ENCODE measurements at places on chromosomes 3 and 15.

GRCh38 chr3:99678023-99678422, 39.6 kb downstream of the COL8A1 start:
- peak; percentile 45 for DNase-seq

GRCh38 chr15:22231603-22232002, 151.3 kb downstream of the OR4M2 start:
- peak; percentile 64 for DNase-seq

- DNase-seq, result no peak
These were observed 64.2 kb upstream of the MME start for GRCh38 chr3:155015776-155016436.

GRCh38 chr15:84946772-84947489, 34.7 kb upstream of the PDE8A start:
- DNase-seq, result no peak

GRCh38 chr3:126340943-126341754, 16.1 kb downstream of the KLF15 start:
- DNase-seq, result no peak

DNA sequence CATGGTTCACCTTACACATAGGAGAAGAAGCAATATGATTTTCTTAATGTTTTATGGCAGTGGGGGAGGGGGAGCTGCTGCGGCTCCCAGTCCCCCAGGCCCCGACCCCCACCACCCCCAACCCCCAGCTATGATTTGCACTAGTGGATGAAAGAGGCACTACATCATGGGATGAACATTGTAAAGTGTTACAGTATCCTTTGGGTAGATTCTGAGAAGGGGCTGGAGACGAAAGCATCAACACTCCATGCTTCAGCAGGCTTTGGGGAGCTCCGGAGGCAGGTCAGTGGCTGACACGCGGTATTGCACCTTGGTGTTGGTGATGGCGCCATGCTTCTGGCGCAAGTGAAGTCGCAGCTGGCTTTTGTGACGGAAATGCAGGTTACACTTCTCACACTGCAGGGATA, 19.9 kb upstream of the RTP2 start:
- no peak for DNase-seq

GRCh38 chr3:15241341-15241740, 35.3 kb downstream of the CAPN7 start:
- DNase-seq, result no peak

GRCh38 chr3:130529486-130530215, 12.7 kb downstream of the COL6A6 start:
- no peak for DNase-seq

- DNase-seq, result no peak
These were observed 131.6 kb downstream of the LEKR1 start for GRCh38 chr3:156957715-156958114.

GRCh38 chr3:74842141-74842540, 227.7 kb upstream of the CNTN3 start:
- DNase-seq, result no peak

DNA sequence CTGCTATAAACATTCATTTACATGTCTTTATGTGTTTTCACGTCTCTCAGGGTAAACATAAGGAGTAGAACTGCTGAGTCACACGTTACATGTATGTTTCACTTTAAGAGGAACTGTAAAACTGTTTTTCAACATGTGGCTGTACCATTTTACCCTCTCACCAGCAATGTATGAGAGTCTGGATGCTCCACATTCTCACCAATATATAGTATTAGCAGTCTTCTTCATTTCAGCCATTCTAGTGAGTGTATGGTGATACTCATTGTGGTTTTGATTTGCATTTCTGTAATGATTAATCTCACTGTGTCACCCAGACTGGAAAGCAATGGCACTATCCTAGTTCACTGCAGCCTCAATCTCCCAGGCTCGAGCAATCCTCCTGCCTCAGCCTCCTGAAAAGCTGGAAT, 37.1 kb downstream of the PHC3 start:
- DNase-seq, result no peak

DNA sequence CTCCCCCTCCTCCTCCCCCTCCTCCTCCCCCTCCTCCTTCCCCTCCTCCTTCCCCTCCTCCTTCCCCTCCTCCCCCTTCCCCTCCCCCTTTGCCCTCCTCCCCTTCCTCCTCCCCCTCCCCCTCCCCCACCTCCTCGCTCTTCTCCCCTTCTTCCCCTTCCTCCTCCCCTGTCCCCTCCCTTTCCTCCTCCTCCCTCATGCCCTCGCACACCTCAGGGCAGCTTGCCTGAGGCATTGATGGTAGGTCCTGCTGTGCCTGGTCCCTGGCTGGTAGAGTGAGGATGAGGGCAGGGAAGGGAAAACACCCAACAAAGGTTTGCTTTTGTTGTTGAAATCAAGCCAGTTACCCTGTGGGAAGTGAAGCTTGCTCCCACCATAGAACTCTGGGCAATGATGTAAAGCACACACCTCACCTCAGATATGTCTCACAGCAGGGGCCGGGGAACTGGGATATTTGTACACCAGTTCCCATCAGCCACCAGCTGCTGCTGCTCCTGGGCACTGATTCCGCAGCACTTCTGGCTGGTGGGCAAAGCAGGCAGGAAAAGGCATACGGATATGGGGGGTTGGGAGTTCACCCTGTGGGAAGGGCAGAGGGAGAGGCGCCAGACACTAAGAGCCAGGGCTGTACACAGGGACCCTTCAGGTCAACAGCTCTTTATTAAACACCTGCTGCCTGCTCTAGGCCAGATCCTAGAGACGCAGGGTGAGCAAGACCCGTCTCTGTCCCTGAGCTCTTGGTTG, 13.8 kb downstream of the ISG20 start:
- peak; percentile 11 for DNase-seq

- no peak for DNase-seq
These were observed 39.2 kb downstream of the CCK start for GRCh38 chr3:42226470-42227425.

GRCh38 chr3:148202386-148202785, 495.3 kb upstream of the AGTR1 start:
- no peak for DNase-seq

GRCh38 chr3:10447527-10448260, 57.7 kb downstream of the ATP2B2 start:
- DNase-seq, result no peak

DNA sequence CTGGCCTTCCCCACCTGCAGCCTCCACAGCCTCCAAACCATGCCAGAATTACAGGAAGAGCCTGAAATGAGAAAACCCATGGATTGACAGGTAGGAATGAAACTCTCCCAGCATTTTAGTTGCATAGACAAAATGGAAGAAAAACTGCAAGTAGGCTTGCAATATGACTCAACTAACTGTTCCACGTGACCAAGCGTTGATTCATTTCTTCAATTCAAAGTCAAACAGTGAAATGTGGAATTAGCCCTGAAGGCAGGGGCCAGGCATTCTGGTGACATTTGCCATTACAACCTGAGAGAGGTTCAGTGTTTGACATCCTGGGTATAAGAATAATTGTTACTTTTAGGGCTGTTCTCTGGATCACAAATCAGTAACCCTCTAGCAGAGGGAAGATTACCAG, 676.5 kb upstream of the CFAP20DC start:
- no peak for DNase-seq

DNA sequence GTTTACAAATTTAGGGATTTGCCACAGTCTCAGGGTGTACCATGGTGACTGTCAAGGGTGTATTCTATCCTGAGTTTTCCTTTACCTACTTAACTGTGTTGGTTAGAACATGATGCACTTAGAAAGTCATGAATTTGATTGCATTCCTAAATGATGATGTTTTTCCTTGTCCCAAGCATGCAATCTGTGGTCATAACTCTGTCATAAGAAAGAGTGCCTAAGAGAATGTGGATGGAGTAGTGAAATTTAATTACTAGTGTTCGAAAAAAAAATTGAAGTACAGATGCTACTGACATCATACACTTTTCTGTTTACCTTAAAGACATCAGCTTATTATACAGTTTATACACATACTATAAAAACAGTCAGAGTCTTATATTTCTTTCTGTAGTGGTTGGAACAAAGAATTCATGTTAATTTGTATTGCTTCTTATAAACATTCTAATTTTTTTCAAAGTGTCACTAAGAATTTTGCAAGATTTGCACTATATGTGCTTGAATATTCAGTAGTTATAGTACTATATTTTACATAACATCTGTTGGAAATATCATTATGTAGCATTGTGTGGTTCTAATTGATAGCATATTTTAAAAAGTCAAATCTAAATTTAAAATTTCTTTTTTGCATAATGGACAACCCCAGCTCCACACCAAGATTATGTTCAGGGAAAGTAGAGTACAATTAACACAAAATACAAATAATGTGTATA, 231.3 kb upstream of the KCNMB2 start:
- no peak for DNase-seq

GRCh38 chr3:172127141-172127540, 87.8 kb downstream of the FNDC3B start:
- no peak for DNase-seq

- DNase-seq, result no peak
These were observed 75.3 kb upstream of the RPL35A start for GRCh38 chr3:197874653-197875052.

GRCh38 chr3:158058495-158059130, 47.6 kb downstream of the SHOX2 start:
- no peak for DNase-seq

GRCh38 chr3:44942202-44942921, 33.6 kb downstream of the ZDHHC3 start:
- DNase-seq, result no peak

- DNase-seq, result no peak
These were observed 5.1 kb downstream of the HPS3 start for GRCh38 chr3:149134575-149134974.

GRCh38 chr3:169662132-169662842, 1.2 kb downstream of the MECOM start:
- no peak for DNase-seq

DNA sequence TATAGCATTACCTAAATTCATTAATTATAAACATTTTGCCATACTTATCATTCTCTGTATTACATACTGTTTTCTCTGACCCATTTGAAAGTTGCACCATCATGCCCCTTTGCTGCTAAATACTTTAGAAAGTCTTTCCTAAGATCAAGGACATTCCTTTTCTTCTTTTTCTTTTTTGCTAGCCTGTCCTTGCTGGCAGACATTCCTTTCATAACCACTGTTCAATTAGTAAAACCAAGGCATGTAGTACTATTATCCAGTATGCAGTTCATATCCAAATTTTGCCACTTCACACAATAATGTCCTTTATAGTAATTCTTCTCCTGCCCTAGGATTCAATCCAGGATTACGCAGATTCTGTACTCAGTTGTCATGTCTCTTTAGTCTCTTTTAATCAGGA, 321.0 kb upstream of the C2CD4B start:
- no peak for DNase-seq

GRCh38 chr15:72740219-72740618, 43.3 kb downstream of the ADPGK start:
- DNase-seq, result no peak

DNA sequence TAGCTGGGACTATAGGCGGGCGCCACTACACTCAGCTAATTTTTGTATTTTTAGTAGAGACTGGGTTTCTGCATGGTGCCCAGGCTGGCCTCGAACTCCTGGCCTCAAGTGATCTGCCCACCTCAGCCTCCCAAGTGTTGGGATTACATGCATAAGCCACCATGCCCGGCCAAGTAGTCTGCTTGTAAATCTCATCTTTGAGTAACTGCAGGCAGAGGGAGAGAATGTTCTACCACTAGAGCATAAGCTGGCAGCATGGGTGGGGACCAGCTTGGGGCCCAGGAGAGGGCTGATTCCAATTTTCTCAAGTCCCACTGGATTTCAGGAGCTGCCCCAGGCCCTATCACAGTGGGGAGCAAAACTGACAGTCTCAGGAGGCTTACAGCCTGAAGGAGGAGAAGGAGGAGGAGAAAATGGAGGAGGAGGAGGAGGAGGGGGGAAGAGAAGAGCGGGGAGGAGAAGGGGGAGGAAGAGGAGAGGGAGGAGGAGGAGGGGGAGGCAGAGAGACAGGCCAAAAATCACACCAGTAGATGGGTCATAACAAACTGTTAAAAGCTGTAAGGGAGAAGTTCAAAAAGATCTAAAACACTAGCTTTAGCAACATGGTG, 229.1 kb upstream of the IGF1R start:
- DNase-seq, result no peak

- DNase-seq, result no peak
These were observed 114.0 kb upstream of the RGMA start for GRCh38 chr15:93203036-93203435.
